WTC11 (cell line): ENCODE measurements at places on chromosomes 3 and 15. TPM values are rescaled to one million over a fixed set of nuclear protein-coding genes. Genes with fewer than 3 reads are reported as not detected.

DNA sequence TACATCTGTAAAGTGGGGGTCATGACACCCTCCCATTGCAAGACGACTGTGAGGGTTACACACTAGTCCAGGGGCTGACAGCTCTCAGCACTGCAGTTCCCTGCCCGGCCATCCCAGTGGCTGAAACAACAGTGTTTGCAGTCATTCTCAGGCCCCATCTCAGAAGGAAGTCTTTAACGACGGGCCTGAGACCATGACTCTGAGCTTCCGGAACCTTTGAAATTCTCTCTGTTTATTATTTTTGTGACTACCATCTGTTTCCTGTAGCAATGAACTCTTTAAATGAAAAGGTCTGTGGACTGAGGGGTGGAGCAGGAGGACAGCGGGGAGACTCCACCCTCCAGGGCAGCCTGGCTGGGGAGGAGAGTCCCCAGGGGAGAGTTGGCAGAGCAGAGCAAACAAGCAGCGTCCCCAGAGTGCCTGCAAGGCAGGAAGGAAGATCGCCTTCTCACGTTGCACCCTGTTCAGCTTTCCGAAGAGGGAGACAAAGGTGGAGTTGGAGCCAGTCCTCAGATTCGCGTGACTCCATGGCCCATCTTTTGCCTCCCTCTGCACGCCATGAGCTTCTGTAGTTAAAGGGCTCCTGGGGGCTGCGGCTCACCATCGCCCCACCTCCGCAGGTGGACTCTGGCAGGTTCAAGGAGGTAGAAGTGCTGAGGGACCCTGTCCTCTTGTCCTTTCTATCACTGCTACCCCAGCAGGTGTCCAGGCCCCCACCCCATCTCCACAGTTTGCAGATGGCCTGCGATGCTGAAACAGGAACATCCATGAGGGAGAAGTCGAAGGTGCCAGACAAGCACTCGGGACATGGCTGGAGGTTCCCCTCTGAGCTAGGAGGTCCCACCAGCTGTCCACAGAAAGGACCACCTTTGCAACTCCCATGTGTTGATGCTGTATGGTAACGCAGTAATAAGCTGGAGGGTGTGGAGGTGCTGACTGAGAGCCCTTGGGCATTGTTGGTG is 525.8 kb upstream of the PROK2 start:
- DNase-seq: no peak

UBA3 gene
- 69.6 to 75.9 TPM (median 75.0 TPM) in 3 replicates for total RNA-seq

GRCh38 chr3:14539742-14540491 is at the start of gene GRIP2:
GRIP2 (minus strand) TSS chr3:14540342; CDS start chr3:14540308, 34 bp downstream.
- DNase-seq: no peak

- no peak for DNase-seq
These were observed 12.6 kb downstream of the OSBPL11 start for GRCh38 chr3:125582707-125583106.

CCR9 gene
- not detected in 3 replicates for total RNA-seq

- no peak for DNase-seq
These were observed 10.2 kb downstream of the PLSCR5 start for GRCh38 chr3:146594843-146595482.

DNA sequence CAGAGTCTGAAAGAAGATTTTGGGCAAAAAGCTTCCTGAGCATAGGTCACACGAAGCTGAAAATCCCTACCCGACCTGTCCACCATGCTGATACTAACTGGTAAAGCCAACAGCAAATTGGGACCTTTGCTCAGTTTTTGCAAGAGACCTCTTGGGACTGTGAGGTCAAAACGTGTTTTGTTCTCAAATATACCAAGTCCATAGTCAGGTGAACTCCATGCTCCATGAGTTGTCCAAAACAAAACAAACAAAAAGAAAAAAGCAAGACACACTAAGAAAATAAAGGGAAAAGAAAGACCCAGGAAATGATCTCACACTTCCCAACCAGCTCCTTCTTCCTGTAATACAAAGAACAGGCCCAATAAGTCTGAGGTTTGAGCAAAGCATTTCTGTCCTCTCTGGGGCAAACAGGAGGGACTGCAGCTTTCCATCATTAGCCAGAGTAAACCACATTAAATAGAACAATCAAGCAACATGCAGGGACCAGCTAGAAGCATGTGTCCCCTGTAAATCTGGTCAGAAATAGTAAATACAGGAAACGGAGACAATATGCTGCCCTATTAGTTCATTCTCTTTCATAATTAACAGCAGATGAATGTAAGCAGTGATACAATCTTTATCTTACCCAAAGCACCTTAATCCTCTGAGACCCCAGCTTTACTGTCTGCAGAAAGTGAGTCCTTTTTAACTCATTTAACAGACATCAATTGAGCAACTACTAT is 125.0 kb upstream of the LIPC start:
- DNase-seq: no peak

GRCh38 chr15:52225230-52225629 is 34.0 kb upstream of the GNB5 start:
- DNase-seq: no peak

- DNase-seq: no peak
These were observed 53.3 kb downstream of the PIK3R4 start for GRCh38 chr3:130693314-130693713.

GRCh38 chr3:181318321-181318720 is 328.8 kb upstream of the DNAJC19 start:
- no peak for DNase-seq

GRCh38 chr3:187016639-187017345 is 86.5 kb downstream of the ST6GAL1 start:
- no peak for DNase-seq

SI gene
- not detected in 3 replicates for total RNA-seq
